Cardiac ventricle fibroblast (primary cell): ENCODE measurements at places on chromosomes 4 and X. TPM values are rescaled to one million over a fixed set of nuclear protein-coding genes. Genes with fewer than 3 reads are reported as not detected.

RBM47 gene
- 1.2 and 1.6 TPM in 2 replicates for total RNA-seq

PRDM5 gene
- 5.1 and 11.0 TPM in 2 replicates for total RNA-seq

SPCS3 gene
- 42.2 and 53.1 TPM in 2 replicates for total RNA-seq

BEX5 gene
- not detected in 2 replicates for total RNA-seq

PAGE4 gene
- not detected in 2 replicates for total RNA-seq

KLHL13 gene
- total RNA-seq, result 0.88 and 2.2 TPM in 2 replicates

GPR173 gene
- total RNA-seq, result 1.7 and 2.6 TPM in 2 replicates

HTN3 gene
- not detected in 2 replicates for total RNA-seq

FDCSP gene
- total RNA-seq, result not detected in 2 replicates

LAP3 gene
- 70.3 and 76.4 TPM in 2 replicates for total RNA-seq

FHDC1 gene
- total RNA-seq, result 0.06 and 0.15 TPM in 2 replicates

TRIM75 gene
- total RNA-seq, result not detected in 2 replicates

SERTM2 gene
- total RNA-seq, result not detected in 2 replicates

SCD5 gene
- 26.8 and 32.6 TPM in 2 replicates for total RNA-seq

TBC1D9 gene
- total RNA-seq, result 18.9 and 20.4 TPM in 2 replicates

FATE1 gene
- 0.75 and 1.7 TPM in 2 replicates for total RNA-seq

CXCL3 gene
- 3.2 and 5.4 TPM in 2 replicates for total RNA-seq

MSMO1 gene
- total RNA-seq, result 41.0 and 44.5 TPM in 2 replicates
